ENCODE measurements at places on chromosomes 16 and 17.

- DNase-seq = no peak
These were observed 33.3 kb upstream of the METTL9 start for GRCh38 chr16:21565861-21566669.

- peak; percentile 68 for DNase-seq
These were observed 32.2 kb upstream of the IL21R start for GRCh38 chr16:27369806-27370205.

DNA sequence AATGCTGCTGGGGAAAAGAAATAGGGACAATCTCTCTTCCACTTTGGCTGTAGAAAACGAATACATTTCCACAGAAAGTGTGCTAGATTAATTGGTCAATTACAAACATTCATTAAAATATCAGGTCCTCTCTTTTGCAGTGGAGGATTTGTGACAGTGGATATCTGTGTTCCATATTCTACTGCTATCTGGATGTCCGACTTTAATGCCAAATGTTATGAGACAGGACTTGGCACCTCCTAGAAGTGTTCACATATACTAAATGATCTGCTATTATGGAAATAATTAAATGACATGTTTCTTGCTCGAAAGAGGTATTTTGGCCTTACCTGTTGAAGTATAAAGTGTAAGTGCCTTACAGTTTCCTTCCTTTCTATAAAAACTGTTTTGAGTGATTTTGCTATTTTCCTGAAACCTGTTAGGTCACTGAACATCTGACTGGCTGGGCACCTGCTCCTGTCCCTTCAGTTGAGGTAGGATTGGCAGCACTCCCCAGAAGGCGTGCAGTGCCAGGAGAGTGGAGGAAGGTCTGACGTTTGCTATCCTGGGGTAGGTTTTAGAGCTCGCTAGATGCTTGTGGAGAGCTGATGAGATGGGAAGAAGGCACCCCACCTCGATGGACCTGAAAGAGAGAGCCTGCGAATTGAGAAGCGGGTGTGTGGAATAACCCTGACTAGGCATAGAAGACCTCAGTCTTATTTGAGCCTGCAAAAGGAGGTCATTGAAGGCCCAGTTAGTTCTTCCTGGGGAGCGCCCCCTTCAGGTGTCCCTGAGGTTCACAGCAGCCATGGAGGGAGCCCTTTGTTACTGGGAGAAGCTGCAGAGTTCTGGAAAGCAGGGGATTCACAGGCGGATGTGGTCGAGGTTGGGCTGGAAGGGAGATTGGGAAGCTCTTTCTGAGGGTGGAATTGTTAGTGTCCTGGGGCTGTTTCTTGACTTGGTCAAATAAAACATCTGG lies 159.4 kb upstream of the ZNF267 start:
- DNase-seq = no peak

- DNase-seq = peak; percentile 26
These were observed 868.9 kb upstream of the SOX9 start for GRCh38 chr17:71251951-71252350.

DNA sequence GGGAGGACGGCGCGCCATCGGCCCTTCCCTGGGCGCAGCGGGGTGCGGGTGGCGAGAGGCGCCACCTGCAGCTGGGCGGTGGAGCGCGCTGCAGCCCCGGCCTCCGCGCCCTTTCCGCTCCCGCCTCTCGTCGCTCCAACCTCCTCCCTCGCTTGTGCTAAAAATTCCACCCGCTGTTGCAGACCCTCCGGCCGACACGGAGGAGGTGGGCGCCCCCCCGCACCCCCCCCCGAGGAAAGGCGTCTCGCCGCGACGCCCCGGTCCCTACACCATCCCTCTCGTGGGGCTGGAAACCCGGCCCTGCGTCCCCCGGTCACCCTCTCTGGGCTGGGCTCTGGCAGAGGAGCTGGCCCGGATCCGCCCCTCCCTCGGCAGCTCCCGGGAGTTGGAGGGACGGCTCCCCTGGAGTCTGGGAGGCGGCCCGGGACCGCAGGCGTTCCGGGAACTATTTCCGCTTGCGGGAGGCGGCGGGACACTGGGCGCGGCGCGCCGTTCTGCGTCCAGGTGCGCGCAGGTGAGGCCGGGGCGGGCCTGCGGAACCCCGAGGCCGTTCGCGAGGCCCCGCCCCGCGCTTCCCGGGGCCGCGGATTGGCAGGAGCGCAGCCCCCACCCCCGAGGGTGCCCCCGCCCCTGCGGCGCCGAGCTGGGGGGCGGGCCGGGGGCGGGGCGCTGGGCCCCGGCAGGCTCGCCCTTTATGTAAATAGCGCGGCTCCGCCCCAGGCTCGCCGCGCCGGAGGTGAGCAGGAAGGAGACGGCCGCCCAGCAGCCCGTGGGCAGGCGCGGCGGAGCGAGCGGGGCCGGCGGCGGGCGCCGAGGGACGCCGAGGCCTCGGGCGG lies at the start of gene LLGL2:
Gene LLGL2, plus strand, starts transcription at position 728 of the 836 bp plus-strand sequence. CDS start 17,730 bp downstream, outside the sequence.
- DNase-seq = peak; percentile 82

- no peak for DNase-seq
These were observed 50.6 kb upstream of the STH start for GRCh38 chr17:45948498-45948880.
